ENCODE measurements at places on chromosomes 7 and 10.

DNA sequence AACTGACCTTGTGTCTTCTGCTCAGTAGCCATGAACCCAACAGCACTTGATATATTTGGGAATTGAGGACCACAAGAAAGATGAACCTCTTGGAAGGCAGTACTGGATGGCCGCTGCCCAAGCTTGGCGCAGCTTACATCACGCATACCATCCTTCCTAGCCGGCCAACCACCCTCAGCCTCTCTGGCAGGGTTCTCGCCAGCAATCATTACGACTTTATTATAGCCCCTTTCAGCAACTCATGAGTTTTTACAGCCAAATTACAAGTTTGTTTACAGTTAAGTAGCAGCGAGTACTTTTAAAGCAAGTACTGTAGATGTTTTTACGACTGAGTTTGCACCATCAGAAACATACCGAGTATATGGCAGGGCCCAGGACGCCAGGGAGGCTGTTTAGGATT, 769.1 kb downstream of the SUGCT start:
- no peak for DNase-seq

GRCh38 chr10:103181244-103181643, 11.8 kb downstream of the NT5C2 start:
- no peak for DNase-seq

DNA sequence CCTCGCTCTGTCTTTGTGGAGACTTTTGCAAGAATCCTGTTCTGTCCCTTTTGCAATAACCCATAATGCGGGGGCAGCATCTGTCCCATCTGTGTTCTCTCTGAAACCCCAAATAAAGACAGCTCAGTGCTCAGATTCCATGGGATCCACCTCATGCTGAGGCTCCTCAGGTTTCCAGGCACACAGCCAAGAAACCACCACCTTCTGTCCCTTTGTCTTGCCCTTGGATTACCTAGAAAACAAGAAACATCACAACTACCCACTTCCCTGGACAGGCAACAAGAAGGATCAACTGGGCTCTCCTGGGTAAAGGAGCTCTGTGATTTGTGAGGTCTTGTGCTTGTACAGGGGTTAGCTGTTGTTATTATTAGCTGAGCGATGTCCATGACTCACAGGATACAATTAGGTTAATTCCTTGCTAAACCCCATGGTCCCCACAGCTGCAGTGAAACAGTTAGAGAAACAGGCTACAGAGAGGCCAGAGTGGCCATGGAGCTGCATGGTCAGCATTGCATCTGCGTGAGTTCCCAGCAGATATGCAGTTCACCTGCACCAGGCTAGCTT, 50.2 kb downstream of the CXCL12 start:
- DNase-seq, result no peak

- no peak for DNase-seq
These were observed 107.4 kb downstream of the PARD3 start for GRCh38 chr10:34707656-34708055.

- no peak for DNase-seq
These were observed 199.0 kb upstream of the ZMIZ1 start for GRCh38 chr10:78869508-78870454.

DNA sequence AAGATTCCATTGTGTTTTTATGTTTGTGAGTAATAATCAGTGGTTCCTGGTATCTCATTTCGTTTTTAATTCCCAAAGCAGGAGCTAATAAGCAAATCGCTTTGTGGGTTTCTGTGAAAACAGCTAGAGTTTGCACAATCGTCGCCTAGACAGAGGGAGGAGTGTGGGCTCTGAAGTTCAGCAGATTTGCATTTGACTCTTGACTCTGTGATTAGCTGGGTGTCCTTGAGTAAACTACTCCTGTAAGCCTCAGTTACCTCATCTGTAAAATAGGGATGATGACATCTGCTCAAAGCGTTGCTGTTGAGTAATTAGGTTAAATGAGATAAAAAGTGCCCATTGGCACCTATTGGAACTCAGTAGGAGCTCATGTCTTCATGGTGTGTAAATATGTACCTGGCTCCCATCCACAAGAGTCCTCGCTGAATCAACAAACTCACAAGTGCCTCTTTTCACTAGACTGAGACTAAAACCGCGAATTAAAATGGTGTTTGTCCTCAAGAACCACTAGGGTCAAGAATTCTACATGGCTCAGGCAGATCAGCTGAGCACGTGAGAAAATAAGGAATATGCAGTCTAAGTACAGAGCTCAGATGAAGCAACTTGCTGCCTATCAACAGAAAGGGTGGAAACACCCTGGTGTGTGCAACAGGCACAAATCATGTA, 385.8 kb upstream of the C7orf33 start:
- DNase-seq, result peak; percentile 15

DNA sequence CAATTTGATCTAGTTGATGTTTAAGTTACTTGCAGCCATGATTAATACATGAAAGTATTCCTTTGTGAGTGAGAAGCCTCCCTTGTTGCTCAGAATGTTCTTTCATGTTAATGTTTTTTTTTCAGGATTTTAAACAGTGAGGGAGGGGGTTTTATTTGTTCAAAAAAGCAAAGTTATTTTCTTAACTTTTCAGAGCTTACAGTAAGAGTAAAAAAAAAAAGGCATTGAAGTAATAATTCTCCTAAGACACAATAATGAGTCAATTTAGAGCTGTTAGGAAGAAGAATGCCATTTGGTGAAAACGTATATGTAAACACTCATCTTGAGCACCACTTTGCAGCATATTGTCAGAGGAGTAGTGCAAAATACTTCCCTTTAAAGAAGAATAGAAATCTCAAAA, 105.8 kb downstream of the SEMA3A start:
- peak; percentile 55 for DNase-seq

DNA sequence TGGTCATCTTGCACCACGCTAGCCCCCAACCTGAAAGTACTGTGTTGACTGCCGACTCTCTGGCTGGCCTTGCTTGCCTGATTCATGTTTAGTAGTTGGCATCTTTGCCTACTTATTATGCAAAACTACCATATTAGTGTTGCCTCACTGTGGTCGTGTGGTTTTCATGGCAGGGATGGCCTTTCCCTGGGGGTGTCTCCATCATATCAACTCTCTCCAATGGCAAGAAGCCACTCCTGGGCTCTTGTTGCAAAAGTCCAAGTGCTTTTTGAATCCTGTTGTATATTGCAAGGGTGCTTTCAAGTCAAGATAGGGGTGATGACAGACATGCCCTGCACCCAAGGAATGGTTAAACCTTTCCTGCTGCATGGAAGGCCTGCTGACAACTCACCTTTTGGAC, 39.4 kb downstream of the ABLIM1 start:
- DNase-seq, result no peak

GRCh38 chr7:19665399-19666008, 43.3 kb downstream of the POLR1F start:
- DNase-seq, result peak; percentile 48

GRCh38 chr10:85036661-85037060, 708.3 kb downstream of the CCSER2 start:
- DNase-seq, result no peak

DNA sequence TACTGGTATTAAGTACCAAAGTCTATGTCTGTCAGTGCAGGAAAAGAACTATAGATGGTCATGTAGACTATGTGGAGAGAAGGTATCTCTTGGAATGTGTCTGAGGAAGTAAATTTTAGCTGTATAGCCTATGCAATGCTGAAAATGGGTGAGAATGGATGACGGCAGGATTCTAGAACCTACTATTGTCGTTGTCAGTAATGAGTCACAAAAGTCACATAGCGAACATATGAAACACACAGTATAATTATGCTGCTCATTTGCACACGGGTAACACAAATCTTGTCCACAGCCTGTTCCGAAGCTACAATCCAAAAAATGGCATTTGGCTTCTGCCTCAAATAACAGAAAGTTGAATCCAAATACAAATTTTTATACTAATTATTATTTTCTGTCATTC, 33.6 kb upstream of the KMT2E start:
- no peak for DNase-seq

DNA sequence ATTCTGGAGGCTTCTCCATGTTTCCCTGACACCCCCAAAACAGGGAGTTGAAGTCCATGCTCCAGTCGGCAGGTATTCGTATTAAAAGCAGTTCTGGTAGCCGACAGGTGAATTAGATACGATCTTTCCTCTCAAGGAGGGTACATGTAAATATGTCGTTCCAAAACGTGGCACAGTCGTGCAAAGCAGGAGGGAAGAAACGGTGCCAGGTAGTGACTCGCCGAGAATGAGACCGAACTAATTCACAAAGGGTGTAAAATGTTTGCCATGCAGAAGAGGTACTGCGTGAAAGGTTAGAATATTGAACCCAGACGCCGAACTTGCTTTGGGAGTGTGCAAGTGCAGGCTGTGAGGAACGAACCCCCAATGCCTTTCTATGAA, 483 bp downstream of the EDRF1 start:
- DNase-seq, result no peak

GRCh38 chr10:129192344-129193128, 274.5 kb upstream of the MGMT start:
- no peak for DNase-seq

DNA sequence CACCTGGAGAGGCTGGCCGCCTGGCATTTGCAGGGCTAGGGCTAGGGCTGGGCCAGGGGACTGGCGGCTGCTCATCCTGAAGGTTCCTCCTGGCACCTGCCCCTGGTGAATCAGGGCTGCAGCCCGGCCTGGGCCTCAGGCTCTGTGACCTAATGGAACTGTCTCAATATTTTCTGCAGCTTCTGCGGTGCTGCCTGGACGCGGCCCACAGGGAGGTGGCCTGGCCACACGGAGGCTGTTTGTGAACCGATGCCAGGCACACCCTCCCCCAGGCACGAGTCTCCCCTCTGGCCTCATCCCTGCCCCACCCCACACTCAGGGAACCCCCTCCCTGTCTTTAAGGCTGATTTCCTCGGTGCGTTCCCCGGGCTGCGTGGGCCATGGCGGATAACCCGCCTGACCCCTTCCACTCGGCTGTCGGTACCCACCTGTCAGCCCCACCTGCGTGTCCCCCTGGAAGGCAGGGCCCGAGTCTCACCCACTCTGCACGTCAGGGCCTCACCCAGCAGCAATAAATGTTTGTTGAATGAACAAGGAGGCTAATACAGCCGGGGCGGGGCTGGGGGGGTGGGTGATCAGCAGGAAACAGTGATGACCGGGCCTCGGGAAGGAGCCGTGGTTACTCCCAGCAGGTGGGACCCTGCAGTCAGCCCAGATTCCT, 54.5 kb upstream of the DNAJB6 start:
- DNase-seq, result no peak

DNA sequence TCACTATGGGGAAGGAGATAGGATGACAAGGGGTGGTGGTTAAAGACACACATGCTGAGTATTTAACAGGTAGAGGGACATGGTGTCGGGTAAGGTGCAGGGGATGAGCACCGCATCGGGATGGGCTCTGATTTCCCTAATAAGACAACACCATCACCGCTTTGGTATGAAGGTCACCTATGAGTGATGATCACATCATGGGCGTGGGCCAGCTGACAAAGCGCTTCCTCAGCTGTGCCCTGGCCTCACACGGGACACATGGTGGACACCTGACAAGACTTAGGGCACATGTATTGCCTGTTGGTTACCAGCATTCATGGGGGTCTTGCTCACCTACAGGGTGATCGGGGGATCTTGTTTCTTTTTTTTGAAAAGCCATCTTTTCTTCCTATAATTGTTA, 12.8 kb downstream of the C7orf57 start:
- no peak for DNase-seq

DNA sequence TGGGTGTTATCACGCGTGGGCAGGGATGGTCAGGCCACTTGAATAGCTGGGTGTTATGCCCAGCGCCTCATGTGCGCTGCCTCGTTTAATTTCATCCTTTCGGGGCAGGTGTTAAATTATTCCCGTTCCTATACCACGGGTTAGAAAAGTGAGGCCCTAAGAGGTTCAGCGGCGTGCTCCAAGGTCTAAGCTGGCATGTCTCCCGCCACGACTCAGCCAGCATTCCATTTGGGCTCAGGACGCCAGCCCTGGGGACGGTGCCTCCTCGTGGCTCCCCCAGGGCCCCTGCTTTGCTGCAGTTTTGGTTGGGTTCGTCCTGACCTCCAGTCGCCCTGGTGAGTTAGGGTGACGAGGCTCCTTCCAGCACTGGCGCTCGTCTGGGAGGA, 124.5 kb downstream of the TRRAP start:
- no peak for DNase-seq

DNA sequence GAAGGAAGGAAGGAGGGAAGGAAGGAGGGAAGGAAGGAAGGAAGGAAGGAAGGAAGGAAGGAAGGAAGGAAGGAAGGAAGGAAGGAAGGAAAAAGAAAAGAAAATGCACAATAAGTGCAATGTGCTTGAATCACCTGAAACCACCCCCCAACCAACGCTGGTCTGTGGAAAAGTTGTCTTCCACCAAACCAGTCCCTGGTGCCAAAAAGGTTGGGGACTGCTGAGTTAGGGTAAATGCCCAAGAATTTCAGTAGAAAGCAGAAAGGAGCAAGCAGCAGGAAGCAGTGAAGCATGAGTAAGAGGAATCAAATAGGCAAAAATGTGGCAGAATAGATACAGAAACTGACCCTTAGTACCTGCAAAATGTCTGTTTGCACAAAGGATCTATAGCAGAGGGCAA, 137.2 kb downstream of the JCAD start:
- DNase-seq, result no peak

DNA sequence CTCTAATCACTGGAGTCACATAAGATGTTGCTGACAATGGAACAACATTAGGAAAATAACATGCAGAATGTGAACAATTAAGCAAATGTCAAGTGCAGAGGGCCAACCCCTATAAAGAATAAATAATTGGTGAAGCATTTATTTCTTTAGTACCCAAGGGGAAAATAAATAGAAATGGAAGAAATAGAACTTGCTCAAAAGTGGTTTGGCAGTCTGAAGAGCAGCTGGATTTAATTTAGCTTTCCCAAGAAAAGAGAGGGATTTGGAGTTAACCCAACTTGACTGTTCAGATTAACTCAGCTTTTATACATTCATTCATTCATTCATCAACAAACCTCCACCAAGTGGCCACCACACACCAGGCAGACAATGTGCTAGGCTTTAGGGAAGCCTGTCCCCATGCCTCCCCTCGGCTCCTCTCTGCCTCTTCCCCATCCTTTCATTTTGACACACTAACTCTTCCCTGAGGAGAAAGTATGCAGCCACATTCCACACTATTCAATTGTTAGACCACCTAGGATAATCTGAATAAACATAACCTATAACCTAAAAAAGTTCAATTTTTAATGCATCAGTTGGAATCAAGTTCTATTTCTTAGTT, 295.5 kb downstream of the AHR start:
- DNase-seq, result no peak

DNA sequence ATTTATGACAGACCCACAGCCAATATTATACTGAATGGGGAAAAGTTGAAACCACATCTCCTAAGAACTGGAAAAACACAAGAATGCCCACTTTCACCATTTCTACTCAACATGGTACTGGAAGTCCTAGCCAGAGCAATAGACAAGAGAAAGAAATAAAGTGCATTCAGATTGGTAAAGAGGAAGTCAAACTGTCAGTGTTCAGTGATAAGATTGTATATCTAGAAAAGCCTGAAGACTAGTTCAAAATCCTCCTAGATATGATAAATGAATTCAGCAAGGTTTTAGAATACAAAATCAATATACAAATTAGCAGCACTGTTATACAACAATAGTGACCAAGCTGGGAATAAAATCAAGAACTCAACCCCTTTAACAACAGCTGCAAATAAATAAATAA, 6.9 kb upstream of the ZNF138 start:
- no peak for DNase-seq

GRCh38 chr7:40474790-40475680, 340.2 kb downstream of the SUGCT start:
- no peak for DNase-seq

All from NCI-H1105 treated with DMSO at 0.1 percent for 48 hours (cell line).